ENCODE measurements at places on chromosomes 2 and 18.

DNA sequence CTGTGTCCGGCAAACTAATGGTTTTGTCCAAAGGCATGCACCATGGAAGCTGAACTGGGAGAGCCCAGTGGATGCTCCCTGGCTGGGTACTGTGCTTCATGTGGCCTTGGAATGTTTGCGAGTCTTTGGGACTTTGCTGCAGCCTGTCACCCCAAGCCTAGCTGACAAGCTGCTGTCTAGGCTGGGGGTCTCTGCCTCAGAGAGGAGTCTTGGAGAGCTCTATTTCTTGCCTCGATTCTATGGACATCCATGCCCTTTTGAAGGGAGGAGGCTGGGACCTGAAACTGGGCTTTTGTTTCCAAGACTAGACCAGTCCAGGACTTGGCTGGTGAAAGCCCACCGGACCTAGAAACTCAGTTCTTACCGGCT lies 1.7 kb downstream of the MARS2 start:
- no peak for DNase-seq

GRCh38 chr18:76960528-76961035 lies 138.2 kb downstream of the ZNF236 start:
- peak; percentile 84 for DNase-seq

DNA sequence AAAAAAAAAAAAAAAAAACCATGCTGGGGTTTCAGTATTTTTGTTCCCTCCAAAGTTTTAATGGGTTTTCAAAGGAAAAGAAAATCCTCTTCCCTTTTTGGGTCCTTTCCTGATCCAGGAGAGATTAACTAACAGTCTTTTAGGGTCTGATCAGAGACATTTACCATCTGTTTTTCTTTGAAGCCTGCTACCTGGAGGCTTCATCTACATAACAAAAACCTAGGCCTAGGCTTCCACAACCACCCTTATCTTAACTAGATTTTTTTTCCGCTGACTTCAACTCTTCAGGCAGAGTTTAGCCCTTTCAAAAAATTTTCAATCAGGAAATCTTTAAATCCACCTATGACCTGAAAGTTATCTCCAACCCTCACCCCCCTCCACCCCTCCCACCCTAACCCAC lies 154.7 kb downstream of the MBD2 start:
- no peak for DNase-seq

GRCh38 chr2:223487214-223487846 lies 114.8 kb downstream of the SCG2 start:
- no peak for DNase-seq

GRCh38 chr2:21643180-21643579 lies 519.4 kb downstream of the TDRD15 start:
- no peak for DNase-seq

- DNase-seq: no peak
Observed at GRCh38 chr2:42754021-42754775, 9.7 kb downstream of the OXER1 start.

- no peak for DNase-seq
Observed at GRCh38 chr2:10891848-10892247, 19.9 kb upstream of the KCNF1 start.

- DNase-seq: peak; percentile 65
Observed at GRCh38 chr2:237692601-237693290, 65.4 kb downstream of the LRRFIP1 start.

DNA sequence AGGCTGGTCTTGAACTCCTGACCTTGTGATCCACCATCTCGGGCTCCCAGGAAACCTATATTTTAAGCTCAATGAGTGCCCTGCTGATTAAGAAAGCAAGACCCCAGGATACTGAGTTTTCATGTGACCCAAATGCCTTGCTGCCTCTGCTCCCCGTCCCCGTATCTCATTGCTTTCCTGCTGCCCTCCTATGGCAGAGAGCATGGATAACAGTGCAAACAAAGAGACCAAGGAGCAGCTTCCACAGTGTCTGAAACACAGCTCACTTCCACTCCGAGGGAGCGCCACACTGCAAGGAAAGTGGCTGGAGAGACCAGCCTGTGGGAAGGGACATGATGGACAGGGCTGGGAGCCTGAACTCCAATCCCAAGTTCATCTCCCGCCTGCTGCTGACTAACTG lies 246.8 kb downstream of the TMEM182 start:
- DNase-seq: no peak

GRCh38 chr2:6648596-6649247 lies 217.0 kb downstream of the CMPK2 start:
- DNase-seq: no peak

All from Karpas-422 (cell line).